ENCODE measurements at places on chromosomes 11 and 22. TPM values are rescaled to one million over a fixed set of nuclear protein-coding genes. Genes with fewer than 3 reads are reported as not detected.

DNA sequence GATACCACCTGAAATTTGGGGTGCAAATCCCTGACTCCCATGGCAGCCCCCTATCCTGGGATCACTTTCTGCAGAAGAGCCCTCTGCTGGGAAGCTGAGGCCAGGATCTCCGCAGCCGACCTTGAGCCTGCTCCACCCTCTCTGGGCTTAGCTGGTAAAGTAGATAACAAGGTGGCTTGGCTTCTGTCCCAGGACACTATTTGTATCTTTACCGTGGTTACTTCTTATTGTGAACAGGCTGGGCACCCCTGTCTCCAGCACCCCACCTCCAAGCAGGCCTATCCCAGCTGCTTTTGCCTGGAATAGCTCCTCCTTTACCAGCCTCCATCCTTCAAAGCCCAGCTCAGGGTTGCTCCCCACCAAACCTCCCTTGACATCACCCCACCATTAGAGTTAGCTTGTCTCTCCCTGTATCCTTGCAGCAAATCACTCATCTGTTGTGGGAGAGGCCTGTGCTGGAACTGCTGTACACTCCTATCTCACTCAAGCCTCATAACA, 35.2 kb upstream of the P2RY2 start:
- DNase-seq = no peak

Gene OR56A1
- not detected for total RNA-seq

DNA sequence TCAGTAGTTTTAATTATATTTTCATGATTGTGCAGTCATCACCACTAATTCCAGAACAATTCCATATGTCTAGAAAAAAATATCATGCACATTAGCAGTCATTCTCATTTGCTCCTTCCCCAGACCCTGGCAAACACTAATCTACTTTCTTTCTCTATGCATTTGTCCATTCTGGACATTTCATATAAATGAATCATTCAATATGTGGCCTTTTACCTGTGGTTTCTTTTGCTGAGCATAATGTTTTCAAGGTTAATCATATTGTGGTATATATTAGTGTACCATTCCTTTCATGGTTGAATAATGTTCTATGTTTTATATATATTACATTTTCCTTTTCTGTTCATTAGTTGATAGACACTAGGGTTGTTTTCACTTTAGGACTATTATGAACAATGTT, 811.1 kb upstream of the RAG2 start:
- DNase-seq = no peak

Gene OR2D2
- total RNA-seq = not detected

DNA sequence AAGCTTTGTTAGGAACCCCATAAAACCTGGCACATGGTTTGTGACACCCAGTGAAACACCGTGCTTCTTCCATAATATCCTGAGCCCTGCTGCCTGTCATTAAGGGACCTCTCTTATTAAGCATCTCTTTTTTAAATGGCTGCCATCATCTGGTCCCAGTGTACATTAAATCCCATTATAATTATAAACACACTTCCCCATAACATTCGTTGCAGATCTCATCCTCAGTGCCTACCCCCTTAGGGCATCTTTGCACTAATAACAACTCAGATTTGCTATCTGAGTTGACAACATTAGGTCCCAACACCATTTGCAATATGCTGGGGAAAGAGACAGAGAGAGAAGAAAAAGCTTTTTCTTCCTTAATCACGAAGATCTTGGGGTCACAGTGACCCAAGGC, 4.7 kb upstream of the ZBTB16 start:
- no peak for DNase-seq

DNA sequence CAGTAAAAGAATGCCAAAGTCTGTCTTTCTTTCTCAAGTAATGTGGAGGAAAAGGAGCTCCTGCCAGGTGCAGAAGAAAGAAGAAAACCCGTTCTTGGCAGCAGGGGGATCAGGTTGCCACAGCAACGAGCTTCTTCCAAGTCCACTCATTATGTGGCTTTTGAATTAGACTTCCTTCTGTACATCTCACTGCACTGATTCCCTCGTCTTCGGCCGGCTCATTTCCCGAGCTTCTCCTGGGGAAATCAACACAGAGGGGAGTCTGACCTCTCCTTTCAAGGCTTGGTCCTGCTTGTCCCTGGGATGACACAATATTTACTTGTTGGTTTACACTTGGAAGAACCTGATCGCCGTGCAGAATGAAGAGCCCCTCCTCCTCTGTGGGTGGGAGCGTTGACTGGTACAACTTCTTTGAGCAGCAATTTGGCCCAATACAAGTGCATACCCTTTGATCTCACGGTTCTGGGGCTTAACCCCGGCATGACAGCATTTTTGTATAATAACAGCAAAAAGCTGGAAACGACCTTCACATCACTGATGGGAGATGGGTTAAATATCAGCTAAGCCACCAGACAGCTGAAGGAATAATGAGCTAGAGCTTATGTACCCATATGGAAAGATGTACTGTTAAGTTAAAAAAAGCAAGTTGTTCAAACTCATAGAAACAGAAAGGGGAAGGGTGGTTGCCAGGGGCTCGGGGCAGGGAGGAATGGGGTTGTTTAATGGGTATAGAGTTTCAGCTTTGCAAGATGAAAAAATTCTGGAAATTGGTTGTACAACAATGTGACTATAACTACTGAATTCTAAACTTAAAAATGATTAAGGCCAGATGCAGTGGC, 35.4 kb downstream of the MCHR1 start:
- no peak for DNase-seq

Gene TNNT3
- total RNA-seq = not detected

DNA sequence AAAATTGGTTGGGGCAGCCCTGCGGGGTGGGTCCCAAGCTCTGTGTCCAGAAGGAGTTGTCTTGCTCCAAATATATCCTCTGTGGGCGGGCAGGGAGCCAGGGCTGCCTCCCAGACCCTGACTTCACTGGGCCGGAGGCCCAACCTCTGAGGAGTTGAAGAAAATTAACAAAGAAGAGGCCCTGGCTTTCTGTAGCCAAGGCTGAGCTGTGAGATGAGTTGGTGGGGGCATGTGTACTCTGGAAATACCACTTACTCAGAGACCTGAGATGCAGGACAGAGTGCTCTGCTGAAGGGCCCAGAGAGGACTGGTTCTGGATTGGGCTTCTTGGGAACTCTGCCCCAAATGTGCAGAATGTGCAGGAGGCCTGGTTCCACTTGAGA, 96.3 kb downstream of the SWAP70 start:
- DNase-seq = no peak

GRCh38 chr11:26088391-26088790, 243.5 kb upstream of the ANO3 start:
- DNase-seq = no peak

DNA sequence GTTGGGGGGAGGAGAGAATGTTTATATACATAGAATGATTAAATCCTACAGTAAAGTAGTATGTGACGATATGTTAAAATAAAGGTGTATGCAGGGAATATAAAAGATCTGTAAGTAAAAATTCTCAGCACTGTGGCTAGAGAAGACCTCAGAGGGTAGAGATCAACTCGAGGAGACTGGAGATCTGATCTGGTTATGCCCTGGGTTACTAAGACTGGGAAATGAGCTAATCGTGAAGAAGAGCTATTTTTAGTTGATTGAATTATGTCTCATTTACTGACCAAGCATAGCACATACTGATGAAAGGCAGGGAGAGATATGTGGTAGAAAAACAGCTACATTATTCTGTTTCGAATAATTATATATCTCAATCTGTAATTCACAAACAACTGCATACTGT, 42.8 kb upstream of the ALKBH3 start:
- no peak for DNase-seq

- DNase-seq = no peak
These were observed 79.9 kb upstream of the PRR5 start for GRCh38 chr22:44622147-44622427.

Gene SLC5A1
- total RNA-seq = not detected

Gene EML3
- 145 TPM for total RNA-seq

Gene C11orf86
- not detected for total RNA-seq
